ENCODE measurements at places on chromosomes 1 and 21.

GRCh38 chr1:90614872-90615271, 102.2 kb downstream of the BARHL2 start:
- no peak for DNase-seq

DNA sequence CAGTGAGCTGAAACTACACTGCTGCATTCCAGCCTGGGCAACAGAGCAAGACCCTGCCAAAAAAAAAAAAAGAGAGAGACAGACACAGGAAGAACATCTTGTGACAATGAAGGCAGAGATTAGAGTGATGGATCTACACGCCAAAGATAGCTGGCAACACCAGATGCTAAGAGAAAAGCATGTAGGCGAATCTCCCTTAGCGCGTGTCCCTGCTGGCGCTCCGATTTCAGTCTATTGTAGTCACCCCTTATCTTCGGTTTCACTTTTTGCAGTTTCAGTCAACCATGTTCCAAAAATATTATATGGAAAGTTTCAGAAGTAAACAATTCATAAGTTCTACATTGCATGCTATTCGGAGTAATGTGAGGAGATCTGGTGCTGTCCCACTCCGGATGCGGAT, 11.6 kb upstream of the BRDT start:
- no peak for DNase-seq

- no peak for DNase-seq
Measured at GRCh38 chr21:17848228-17848627, 29.1 kb upstream of the C21orf91 start.

- DNase-seq: no peak
Measured at GRCh38 chr1:182292193-182292741, 99.3 kb downstream of the GLUL start.

GRCh38 chr1:42037586-42037985, 115.6 kb upstream of the GUCA2B start:
- no peak for DNase-seq

GRCh38 chr1:44154049-44154448, 12.6 kb upstream of the KLF18 start:
- no peak for DNase-seq

DNA sequence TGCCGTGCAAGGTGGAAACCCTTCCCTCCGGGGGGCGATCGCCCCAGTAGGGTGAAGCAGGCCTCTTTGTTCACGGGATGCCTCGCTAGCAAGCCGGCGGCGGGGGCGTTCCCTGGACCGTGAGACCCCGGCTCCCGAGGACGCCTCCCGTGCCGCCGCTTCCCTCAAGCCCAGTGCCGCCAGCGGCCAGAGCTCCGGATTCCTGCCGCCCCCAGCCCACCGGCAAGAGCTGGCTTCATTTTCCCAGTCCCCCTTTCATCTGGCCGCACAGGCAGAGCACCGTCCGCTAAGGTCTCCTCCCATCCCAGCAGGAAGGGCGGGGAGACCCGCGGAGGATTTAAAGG, 16.3 kb downstream of the IER5 start:
- no peak for DNase-seq

GRCh38 chr21:39730418-39731157, 14.4 kb upstream of the IGSF5 start:
- no peak for DNase-seq

DNA sequence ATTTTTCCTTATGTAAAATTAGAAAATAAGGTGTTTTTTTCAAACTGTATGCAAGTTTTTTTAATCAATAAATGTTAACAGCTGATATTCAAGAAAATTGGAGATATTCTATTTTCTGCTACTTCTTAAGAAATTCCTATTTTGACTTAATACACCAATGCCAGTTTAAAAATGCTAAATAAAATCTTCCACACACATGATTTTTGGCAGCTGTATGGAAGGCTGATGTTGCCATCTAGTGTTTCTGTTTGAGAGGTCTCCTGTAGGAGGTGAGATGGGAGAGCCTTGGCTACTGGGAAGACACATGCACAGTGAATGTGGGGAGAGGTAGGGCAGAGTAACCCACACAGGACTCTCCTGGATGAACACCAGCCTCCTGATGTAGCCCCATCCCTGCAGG, 29.2 kb upstream of the OR2B11 start:
- DNase-seq: no peak

GRCh38 chr1:155294520-155295182, 6.6 kb downstream of the PKLR start:
- DNase-seq: no peak

GRCh38 chr21:31566611-31567010, 92.9 kb upstream of the SOD1 start:
- DNase-seq: no peak

DNA sequence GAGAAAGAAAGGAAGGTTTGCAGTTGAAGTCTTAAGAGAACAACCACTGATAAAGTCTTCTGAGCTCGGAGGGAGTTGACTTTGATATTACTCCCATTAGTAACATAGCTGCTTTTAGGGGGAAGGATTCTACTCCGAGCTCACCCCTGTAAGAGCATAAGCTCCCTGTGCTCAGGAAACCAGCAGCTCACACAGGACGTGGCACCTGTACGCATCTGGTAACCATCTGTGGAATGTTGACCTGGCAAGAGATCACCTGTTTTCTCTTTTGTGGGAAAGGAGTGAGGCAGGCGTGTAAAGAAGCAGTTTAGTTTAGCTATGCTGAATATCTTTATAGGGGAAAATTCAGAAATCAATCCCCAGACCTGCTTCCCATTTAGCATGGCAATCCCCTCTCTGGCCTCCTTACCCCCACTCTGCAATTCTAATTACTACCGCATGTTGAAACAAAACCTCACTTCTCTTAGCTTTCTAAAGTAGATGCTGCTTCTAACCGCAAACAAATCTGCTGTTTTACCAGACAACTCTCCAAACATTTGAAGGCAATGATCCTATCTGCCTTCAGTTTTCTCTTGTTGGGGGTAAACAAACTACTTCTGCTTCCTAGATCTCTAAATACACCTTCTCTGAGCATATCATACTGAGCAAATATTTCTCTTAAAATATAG, 121.8 kb upstream of the KCNK1 start:
- no peak for DNase-seq

DNA sequence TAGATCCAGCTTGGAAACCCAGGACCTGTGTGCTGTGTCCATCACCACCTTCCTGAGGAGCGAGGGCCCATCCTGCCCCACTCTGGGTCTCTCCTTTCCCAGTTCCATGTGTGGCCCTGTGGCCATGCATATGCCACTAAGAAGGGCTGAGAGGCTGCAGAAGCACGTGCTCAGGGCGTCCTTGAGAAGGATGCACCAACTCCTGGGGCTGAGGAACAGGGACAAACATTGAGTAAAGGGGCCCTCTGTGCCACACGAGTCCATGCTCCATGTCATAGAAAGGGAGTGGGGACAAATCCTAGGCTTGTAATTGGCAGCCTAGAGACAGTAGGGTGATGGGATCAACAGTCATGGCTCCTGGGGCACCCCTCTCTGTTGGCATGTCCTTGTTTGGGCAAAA, 8.4 kb downstream of the ETV3L start:
- no peak for DNase-seq

DNA sequence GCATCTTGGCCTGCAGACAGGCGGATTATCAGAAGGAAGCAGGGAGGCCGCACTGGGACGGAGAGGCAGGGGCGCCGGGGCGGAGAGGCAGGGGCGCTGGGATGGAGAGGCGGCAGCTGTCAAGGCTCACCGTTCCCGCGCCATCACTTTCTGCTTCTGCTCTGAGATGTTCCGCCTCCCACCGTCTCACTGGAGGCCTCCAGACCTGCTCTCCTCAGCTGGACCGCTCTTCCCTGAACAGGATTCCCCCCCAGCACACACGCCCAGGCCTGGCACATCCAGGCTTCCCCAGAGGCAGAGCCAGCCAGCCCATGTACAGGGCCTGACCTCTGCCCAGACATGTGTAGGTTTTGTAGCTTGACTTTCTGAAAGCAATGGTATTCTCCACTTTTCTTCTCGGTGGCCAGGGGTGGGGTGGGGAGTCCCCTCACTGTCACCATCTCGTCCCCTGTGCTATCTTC, 84.1 kb downstream of the RIPK4 start:
- no peak for DNase-seq

GRCh38 chr1:245825128-245825901, 670.5 kb downstream of the KIF26B start:
- DNase-seq: no peak

DNA sequence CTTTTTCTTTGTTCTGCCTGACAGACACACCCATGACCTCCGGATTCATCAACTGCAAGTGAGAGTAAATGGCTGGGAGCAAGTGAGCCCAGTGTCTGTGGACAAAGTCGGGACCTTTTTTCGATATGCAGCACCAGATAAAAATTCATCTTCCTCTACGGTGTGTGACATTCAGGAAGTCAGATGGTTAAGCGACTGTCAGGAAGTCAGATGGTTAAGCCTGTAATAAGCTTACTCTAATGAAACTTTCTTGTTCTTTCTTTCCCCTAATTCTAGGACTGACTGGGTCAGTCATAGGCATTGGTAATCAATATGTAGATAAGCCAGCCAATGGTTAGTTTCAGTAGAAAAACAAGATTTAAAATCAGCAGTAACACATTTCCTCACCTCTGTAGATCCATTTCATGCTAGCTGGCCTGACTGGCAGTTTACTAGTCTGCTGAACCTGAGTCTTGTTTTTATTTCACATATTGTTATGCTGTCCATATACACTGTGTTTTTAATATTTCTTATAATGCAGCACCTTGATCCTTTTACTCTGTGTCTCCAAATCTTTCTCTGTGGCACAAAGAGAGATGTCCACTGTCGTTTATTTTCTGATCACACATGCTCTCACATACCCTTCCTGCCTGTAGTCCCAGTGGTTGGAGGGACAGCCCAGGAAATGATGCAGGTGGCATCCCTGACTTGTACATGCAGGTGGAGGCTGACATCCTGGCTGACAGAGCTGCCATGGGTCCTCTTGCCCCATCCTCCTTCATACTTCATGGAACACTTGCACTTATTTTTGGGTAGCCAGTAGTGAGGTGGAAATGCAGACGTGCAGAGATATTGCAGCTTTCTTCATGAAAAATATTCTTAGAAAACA, 115.8 kb downstream of the VPS13D start:
- no peak for DNase-seq

GRCh38 chr1:2817784-2818564, 16.5 kb upstream of the TTC34 start:
- no peak for DNase-seq

DNA sequence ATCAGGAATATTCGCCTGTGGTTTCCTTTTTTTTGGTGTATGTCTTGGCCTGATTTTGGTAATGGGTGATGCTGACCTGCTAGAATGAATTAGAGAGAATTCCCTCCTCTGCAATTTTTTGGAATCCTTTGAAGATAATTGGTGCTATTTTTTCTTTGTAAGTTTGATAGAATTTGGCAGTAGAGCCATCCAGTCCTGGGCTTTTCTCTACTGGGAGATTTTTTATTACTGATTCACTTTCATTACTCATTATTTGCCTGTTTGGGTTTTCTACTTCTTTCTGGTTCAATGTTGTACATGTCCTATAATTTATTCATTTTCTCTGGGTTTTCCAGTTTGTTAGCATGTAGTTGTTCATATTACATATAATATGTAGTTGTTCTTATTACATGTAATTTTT, 48.7 kb downstream of the NTMT2 start:
- DNase-seq: no peak

GRCh38 chr1:157512036-157512969, 40.0 kb downstream of the FCRL5 start:
- DNase-seq: no peak

GRCh38 chr1:115237023-115237422, 101.0 kb downstream of the NGF start:
- DNase-seq: no peak
